ENCODE measurements at places on chromosomes 5 and 9. TPM values are rescaled to one million over a fixed set of nuclear protein-coding genes. Genes with fewer than 3 reads are reported as not detected.

The KIF4B gene
- not detected for total RNA-seq

The ZNG1A gene
- total RNA-seq: 74.5 TPM

The GFI1B gene
- 3.3 TPM for total RNA-seq

DNA sequence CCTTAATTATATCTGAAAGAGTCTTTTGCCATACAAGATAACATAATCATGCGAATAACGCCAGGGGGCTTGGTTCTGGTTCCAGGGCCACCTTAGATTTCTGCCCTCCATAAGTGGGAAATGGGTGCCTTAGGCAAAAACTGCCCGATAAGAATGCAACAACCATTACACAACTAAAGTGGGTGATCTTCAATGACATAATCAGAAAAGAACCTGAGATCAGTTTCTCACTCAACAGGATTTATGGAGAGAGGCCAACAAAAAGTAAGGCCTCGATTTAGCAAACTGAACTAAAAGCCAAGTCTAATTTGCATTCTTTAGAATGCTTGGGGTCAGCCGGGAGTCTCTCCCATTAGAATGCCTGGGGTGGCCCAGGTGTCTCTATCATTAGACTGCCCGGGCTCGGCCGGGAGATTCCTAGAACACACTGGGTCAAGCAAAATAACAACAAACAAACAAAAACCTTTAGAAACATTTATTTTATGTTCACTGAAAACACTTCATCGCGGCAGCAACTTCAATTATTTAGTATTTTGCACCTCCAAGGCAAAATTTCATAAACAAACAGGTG lies 194.8 kb downstream of the AUH start:
- DNase-seq: no peak
